Adipose tissue (tissue), 3 donors: ENCODE measurements at places on chromosomes 4 and X. TPM values are rescaled to one million over a fixed set of nuclear protein-coding genes. Genes with fewer than 3 reads are reported as not detected.

ART3 gene
- polyA plus RNA-seq = 0.15 TPM

TBC1D14 gene
- polyA plus RNA-seq = 22.9 TPM

HHIP gene
- 3.8 TPM for polyA plus RNA-seq

SLC38A5 gene
- polyA plus RNA-seq = 4.3 TPM

HEPH gene
- 1.6 TPM for polyA plus RNA-seq

TACC3 gene
- 1.9 TPM for polyA plus RNA-seq

NCAPG gene
- polyA plus RNA-seq = 0.10 TPM

RBM47 gene
- polyA plus RNA-seq = 11.5 TPM

CXorf49B gene
- polyA plus RNA-seq = not detected

RS1 gene
- not detected for polyA plus RNA-seq

CUL4B gene
- polyA plus RNA-seq = 24.2 TPM

RHOXF1 gene
- not detected for polyA plus RNA-seq

CLCN5 gene
- polyA plus RNA-seq = 1.2 TPM

SATL1 gene
- not detected for polyA plus RNA-seq

MED14 gene
- 7.6 TPM for polyA plus RNA-seq

OPRPN gene
- not detected for polyA plus RNA-seq

VCX3A gene
- not detected for polyA plus RNA-seq

ANXA5 gene
- 130 TPM for polyA plus RNA-seq

GRIA3 gene
- 0.22 TPM for polyA plus RNA-seq

RAB28 gene
- polyA plus RNA-seq = 13.4 TPM

DDIT4L gene
- polyA plus RNA-seq = 2.7 TPM

SUPT20HL1 gene
- not detected for polyA plus RNA-seq

SHROOM4 gene
- 8.3 TPM for polyA plus RNA-seq

GAGE12F gene
- not detected for polyA plus RNA-seq

SMIM43 gene
- polyA plus RNA-seq = 0.90 TPM
